ENCODE measurements at places on chromosomes 4 and X.

DNA sequence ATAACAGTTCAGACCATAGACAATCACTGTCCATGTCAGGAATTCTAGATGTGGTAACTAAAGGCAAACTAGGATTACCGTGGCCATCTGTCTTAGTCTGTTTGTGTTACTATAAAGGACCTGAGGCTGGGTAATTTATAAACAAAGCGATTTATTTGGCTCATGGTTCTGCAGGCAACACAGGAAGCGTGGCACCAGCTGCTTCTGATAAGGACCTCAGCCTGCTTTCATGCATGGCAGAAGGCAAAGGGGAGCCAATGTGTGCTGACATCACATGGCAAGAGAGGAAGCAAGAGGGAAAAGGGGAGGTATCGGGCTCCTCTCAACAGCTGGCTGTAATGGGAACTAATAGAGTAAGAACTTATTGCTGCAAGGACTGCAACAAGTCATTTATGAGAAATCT, 376.7 kb downstream of the GPM6A start:
- no peak for DNase-seq

GRCh38 chrX:137547291-137547690, 18.6 kb upstream of the ZIC3 start:
- DNase-seq, result no peak

GRCh38 chr4:173160871-173161270, 7.7 kb upstream of the GALNT7 start:
- no peak for DNase-seq

DNA sequence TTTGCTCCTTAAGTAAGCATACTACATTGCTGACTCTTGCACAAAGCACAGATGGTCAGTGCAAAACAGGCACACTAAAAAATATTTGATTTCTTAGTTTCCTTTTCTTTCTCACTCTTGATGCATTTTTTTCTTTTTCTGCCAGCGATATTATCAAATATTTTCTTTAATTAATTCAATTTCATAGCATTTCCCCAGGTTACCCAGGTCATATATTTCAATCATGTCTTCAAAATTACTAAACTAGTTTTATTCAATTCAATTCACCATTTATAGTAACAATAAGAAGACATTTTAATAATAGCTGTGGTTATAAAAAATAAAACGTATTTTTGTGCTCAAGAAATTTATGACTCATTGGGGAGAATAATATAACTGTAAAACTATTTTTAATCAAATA, 421.2 kb downstream of the GASK1B start:
- no peak for DNase-seq

- DNase-seq, result no peak
Measured at GRCh38 chrX:152157042-152157441, 18.7 kb upstream of the MAGEA10 start.

GRCh38 chr4:81499840-81500239, 28.1 kb upstream of the RASGEF1B start:
- DNase-seq, result peak; percentile 42

GRCh38 chrX:44010626-44011025, 37.4 kb upstream of the NDP start:
- DNase-seq, result no peak

DNA sequence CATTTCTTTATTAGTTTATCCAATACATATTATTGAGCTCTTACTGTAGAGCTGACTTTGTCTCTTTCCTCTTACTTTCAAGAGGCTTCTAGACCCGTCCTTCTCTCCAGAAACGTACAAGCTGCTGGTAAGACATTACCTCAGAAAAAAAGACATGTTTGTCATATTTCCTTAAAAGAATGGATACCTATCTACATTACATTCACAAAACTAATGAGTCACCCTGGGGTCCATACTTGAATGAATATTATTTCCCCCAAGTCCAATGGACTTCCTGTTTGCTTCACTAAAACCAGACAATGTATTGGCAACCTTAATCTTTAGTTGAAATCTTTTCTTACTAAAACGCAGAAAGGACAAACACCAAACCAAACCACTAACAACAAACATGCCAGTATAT, 176.5 kb upstream of the CLNK start:
- no peak for DNase-seq

- DNase-seq, result peak; percentile 28
Measured at GRCh38 chrX:27555514-27555913, 34.6 kb upstream of the DCAF8L2 start.

- no peak for DNase-seq
Measured at GRCh38 chr4:157291071-157291470, 70.5 kb downstream of the GRIA2 start.

- no peak for DNase-seq
Measured at GRCh38 chr4:95537863-95538488, 10.8 kb downstream of the UNC5C start.

GRCh38 chr4:168503652-168504362, 7.0 kb downstream of the PALLD start:
- DNase-seq, result no peak

GRCh38 chr4:11106759-11107158, 321.9 kb downstream of the HS3ST1 start:
- DNase-seq, result no peak

GRCh38 chr4:143389579-143390195, 53.0 kb downstream of the GAB1 start:
- DNase-seq, result no peak

DNA sequence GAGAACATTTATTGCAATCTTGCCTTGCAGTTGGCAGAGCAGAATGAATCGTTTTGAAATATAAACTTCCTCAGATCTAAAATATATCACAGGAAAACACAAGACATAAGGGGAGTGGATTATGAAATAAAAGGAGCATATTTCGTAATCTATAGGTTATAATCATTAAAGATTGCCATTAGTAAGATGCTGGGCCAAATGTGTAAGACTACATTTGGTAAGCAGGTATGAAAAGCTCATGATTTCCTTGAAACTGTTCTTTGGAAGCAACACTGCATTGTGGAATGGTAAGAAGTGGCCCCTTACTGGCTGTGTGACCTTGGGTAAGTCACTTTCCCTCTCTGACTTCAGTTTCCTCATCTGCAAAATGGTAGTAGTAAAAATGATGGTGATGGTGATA, 68.3 kb downstream of the AFF2 start:
- DNase-seq, result no peak

DNA sequence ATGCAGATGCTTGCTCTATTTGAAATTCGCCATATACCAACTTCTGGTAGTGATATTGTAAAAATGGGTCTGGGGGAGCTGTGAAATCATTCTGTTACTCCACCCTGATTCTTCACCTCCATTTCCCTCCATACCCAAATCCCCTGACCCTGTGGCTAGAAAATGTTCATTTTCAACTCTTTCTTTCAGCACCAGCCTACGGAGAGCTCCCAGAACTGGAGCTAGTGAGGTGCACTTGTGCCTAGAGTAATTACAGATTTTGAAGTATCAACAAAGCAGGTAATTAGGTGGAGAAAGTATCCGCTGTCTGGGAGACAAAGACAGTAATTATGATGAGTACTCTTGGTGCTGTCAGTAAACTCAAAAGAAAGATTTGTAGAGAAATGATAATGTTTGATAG, 8.1 kb downstream of the ARHGAP36 start:
- no peak for DNase-seq

DNA sequence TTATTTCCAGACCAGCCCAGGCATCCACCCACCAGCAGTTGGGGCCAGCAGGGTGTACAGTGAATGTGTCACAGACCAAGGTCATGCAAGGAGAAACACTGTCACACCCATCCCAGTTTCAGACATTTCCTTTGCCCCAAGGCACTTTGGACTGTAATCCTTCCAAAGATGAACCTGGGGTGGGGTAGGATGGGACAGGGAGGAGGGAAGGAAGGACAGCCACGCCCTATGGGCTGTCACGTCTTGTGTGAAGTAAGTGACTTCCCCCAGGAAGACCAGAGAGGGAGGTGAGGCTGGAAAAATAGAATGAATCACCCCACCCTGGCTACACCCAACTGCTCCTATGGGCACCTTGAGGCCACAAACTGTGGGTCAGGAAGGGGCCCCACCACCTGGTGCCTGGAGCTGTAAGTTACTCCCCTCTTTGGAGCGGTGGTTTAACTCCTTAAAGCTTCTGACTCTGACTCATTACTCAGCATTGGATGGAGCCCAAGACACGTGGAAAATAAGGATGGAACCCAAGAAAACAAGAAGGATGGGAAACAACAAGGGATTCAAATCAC, 349.9 kb upstream of the KLF3 start:
- DNase-seq, result no peak

GRCh38 chr4:82247171-82247570, 126.6 kb downstream of the HNRNPD start:
- no peak for DNase-seq

DNA sequence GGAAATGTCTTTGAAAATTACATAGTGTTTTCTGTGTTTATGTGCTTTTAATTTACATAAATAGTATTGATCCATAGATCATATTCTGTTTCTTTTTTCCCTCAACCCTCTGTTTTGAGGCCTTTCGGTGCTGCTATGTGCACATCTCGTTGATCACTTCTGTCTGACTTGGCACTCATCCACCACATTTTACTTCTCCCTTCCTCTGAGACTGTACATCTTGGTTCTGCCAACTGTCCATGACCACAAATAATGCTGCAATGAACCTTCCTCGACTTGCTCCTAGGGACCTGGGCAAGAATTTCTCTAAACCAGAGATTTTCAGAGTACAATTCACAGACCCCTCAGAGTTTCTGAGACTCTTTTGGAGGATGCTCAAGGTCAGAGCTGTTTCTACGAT, 74.4 kb downstream of the RTL5 start:
- DNase-seq, result no peak

GRCh38 chr4:136741468-136741867, 790.8 kb downstream of the PCDH18 start:
- no peak for DNase-seq

DNA sequence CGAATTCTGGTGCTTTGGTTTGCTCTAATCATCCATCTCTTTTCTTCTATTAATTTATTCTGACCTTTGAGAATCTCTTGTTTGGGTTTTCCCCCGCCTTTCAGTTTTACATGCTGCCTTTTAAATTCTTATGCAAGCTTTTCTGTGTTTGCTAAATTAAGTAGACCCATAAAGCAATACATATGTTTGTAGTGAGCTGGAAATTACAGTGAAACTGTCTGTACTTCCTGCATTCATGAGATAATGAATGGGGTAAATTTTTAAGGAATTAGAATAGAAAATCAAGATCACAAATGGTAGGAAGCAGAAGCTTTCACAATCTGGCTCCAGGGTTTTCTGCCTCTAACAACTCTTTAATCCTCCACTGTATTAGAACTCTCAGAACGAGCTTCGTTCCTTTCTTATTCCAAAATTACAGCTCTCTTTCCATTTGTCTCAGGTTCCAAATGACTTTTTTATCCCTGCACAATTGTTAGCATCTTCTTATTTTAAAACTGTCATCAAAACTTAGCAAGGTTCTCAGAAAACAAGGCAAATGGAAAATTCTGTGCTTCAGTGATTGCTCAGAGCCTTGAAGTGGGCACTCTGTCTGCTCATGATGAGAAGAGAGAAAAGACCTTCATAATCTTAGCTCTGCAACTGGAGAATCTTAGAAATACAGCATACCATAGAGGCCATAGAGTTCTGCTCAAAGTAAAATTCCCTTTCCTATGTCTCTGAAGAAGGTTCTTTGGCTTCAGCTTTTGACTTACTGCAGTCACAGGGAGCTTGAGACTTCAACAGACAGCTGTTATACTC, 108.2 kb downstream of the EGF start:
- DNase-seq, result no peak

DNA sequence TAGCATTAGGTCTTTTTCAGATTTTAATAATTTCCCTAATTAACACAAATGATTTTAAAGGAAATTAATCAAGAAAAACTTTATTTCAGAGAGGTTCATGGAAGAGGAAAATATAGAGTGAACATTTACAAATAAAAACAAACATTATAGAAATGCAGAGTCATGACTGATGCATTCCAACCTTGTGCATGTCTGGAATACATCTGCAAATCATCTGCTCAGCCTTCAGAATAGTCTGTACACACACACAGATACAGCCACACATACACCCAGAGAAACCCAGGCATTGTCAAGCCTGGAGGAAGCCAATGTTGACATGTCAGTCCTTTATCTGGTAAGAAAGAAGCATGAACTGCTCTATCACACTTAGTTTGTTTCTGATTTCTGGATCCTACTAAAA, 61.3 kb upstream of the NFKB1 start:
- no peak for DNase-seq

DNA sequence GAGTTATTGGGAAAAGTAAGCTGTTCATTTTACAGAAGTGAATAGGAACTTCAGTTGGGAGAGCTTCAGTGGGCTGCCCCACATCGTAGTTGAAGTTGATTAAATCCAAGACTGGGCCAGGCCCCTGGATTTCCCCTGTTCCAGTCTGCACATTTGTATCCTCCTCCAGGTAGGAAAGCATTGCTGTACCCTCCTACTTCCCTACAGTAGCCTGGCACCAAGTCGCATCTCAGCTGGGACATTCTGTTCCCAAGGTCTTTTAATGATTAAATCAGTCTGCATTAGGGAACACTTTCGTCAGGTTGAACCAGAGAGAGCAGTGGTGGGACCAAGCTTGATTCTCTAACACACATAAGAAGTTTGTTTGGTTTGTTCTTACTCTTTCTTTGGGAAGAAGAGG, 165.8 kb upstream of the PPARGC1A start:
- no peak for DNase-seq

GRCh38 chr4:147057611-147058190, 112.0 kb upstream of the TTC29 start:
- DNase-seq, result no peak

- no peak for DNase-seq
Measured at GRCh38 chr4:168421671-168422070, 58.6 kb downstream of the DDX60L start.

DNA sequence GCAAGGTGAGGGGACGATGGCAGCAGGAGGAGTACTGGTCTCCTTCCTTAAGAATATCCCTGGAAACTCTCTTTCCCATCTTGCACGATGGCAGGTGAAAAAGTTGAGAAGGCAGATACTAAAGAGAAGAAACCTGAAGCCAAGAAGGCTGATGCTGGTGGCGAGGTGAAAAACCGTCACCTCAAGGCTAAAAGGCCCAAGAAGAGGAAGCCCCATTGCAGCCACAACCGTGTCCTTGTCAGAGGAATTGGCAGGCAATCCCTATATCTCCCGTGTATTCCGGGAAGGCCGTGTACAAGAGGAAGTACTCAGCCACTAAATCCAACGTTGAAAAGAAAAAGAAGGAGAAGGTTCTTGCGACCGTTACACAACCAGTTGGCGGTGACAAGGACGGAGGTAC, 40.0 kb downstream of the CRLF2 start:
- no peak for DNase-seq

DNA sequence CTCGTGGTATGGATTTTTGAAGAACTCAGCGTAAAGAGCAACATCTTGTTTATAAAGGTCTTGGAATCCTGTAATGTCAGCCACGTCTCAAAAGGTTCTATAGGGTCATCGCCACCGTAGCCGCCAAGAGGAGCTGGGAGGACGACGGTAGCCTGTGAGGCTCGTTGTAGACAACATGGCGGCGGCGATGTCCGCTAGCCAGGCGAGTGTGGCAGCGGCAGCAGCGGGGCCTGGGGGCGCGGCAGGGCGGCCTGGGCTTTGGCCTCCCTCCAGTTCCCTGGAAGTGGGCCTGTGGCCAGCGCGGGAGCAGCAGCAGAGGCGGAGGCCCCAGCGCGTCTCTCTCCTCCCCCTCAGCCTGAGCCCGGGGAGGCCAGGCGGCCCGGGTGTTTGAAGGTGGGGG, 143.5 kb upstream of the PBDC1 start:
- no peak for DNase-seq

GRCh38 chr4:184536881-184537248, 62.5 kb upstream of the IRF2 start:
- no peak for DNase-seq

- DNase-seq, result no peak
Measured at GRCh38 chrX:132277953-132278614, 58.8 kb upstream of the RAP2C start.

GRCh38 chr4:7596918-7597606, 162.3 kb upstream of the PSAPL1 start:
- no peak for DNase-seq

Measured in NCI-H1694 (cell line).